ENCODE measurements at places on chromosomes 1 and 21. TPM values are rescaled to one million over a fixed set of nuclear protein-coding genes. Genes with fewer than 3 reads are reported as not detected.

The IL22RA1 gene
- total RNA-seq, result 11.6 TPM

The CD34 gene
- 23.2 TPM for total RNA-seq

The ZBTB17 gene
- 41.3 TPM for total RNA-seq

The SPRR2B gene
- total RNA-seq, result not detected

The ZSCAN20 gene
- total RNA-seq, result 9.4 TPM

The AQP10 gene
- total RNA-seq, result 0.32 TPM

The GBP2 gene
- 67.8 TPM for total RNA-seq

The MUTYH gene
- 30.5 TPM for total RNA-seq

The LYSMD1 gene
- 11.5 TPM for total RNA-seq

The CFHR1 gene
- 0.75 TPM for total RNA-seq

The GJA9 gene
- 0.26 TPM for total RNA-seq

GRCh38 chr1:7294636-7295035 is 476.5 kb upstream of the VAMP3 start:
- no peak for DNase-seq

- DNase-seq, result no peak
Measured at GRCh38 chr1:235019961-235020360, 108.7 kb downstream of the TOMM20 start.

GRCh38 chr1:205601205-205601604 is 30.6 kb downstream of the ELK4 start:
- no peak for DNase-seq

- DNase-seq, result no peak
Measured at GRCh38 chr1:192147696-192148095, 10.6 kb upstream of the RGS18 start.

DNA sequence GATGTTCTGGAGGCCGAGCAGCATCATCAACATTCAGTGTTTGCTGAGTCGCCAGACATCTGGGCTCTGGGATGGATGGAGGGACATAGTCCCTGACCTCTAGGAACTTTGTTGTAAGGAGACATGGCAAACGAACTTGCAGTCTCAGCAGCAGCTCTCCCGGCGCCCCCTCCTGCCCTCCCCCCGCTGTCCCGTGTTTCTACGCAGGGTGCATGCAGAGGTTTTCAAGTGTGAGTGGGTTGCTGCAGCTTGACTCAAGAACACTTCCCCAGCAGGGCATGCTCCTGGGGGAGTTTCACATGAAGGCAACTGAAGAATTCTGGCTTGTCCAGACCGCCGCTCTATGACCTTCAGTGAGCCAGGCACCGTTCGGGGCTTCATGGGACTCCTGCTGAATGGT is 121.9 kb downstream of the CAMTA1 start:
- DNase-seq, result no peak

GRCh38 chr1:77333501-77333900 is 51.7 kb downstream of the AK5 start:
- no peak for DNase-seq

DNA sequence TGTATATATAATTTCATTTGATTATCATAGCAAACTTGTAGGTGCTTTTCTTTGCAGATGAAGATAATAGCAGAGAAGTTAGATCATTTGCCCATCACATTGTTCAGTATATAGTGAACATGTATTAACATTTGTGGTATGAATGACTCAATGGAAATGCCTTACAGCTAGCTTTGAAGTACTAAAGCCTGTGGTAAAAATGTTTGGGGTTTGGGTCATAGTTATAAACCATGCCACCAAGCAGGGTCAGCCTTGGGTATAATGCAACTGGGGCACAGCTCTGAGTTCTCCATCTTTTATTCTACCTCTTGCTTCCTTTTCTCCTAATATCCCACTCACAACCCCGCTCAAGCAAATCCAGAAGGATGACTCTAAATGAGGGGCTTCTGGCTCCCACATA is 141.6 kb downstream of the KCNT2 start:
- DNase-seq, result no peak

- DNase-seq, result peak; percentile 92
Measured at GRCh38 chr1:32351399-32352238, 10.7 kb downstream of the FAM229A start.

DNA sequence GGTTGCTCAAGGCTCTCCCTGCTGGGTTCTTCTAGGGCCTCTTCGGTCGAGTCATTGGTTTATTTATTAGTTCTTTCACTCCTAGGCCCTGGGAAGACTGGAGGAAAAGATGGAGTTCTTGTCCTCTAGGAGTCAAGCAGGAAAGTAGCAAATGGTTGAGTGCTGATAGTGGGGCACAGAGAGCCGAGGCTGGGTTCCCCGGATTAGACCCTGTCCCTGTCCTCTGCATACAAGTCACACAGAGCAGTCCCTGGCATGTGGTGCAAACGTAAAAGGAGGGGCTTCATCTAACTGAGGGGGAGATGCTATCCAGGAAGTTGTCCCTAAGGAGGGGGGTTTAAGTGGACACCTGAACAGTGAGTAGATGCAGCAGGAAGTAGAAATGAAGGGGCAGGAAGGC is 19.2 kb upstream of the KCNE2 start:
- no peak for DNase-seq

- DNase-seq, result no peak
Measured at GRCh38 chr1:36008546-36009197, 75.2 kb upstream of the TEKT2 start.

GRCh38 chr1:171937938-171938337 is 96.6 kb downstream of the DNM3 start:
- DNase-seq, result no peak

GRCh38 chr1:233094691-233095090 is 144.3 kb downstream of the NTPCR start:
- DNase-seq, result no peak

- no peak for DNase-seq
Measured at GRCh38 chr1:193486671-193487229, 300.3 kb upstream of the B3GALT2 start.

GRCh38 chr1:6177681-6178380 is 2.3 kb downstream of the CHD5 start:
- DNase-seq, result no peak

GRCh38 chr1:75129983-75130789 is 4.0 kb upstream of the LHX8 start:
- DNase-seq, result no peak

GRCh38 chr1:198437332-198437731 is 103.1 kb downstream of the ATP6V1G3 start:
- no peak for DNase-seq

GRCh38 chr1:7043719-7044535 is 258.7 kb downstream of the CAMTA1 start:
- DNase-seq, result no peak

- DNase-seq, result no peak
Measured at GRCh38 chr1:63623952-63624351, 30.7 kb downstream of the PGM1 start.

GRCh38 chr1:78297836-78298235 is 192.9 kb upstream of the PTGFR start:
- DNase-seq, result no peak

GRCh38 chr1:15691434-15692032 is 7.4 kb downstream of the PLEKHM2 start:
- DNase-seq, result no peak

- DNase-seq, result no peak
Measured at GRCh38 chr21:46564391-46564790, 40.5 kb downstream of the S100B start.

DNA sequence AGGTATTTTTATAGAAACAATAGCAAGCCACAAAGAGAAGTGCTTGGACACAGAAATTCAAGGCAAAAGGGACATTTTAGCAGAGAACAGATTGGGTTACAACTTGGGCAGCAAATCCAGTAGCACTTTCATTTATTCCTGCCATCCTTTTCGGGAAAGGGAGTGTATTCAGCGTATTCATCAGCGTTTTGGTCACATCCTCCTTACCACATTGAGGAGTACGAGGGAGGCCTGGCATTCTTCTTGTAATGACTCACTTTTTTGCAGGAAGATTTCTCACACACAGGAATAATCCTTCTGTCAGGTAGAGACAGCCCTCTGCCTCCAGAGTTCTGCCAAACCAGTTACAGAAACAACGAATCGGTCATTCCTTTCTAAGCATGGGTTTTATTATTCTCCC is 18.1 kb upstream of the FAM78B start:
- DNase-seq, result no peak

DNA sequence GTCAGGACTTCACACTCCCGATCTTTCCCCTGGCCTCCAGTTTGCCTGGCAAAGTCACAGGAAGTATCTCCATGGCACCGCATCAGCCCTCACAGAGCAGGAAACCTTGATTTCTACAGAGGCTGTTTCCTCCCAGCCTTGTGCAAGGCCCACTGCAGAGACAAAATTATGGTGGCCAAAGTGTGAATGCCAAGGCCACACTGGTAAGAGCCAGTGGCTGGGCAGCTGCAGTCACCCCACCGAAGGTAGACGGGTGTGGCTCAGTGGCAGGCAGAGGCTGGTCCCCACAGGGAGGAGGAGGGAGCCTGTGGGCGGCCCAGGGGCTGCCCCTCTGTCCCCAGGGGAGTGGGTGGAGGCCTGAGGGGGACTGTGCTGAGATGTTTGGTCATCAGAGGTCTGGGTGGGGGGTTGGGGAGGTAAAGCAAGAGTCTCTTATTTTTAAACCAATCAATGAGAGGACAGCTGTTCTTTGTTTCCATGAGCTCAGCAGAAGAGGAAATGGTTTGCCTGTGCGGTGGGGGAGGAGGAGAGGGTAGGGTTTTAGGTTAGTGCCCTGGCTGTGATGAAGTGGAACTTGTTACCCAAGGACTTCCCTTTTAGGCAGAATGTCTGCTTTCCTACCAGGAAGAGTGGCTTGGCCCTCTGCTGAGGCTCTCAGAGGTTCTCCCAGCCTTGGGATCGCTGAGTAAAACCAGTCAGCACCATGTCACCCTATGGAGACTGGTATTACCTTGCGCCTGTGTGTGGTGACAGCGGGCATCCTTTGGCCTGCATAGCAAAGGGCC is 18.0 kb upstream of the BTG2 start:
- DNase-seq, result peak; percentile 83

GRCh38 chr1:169465281-169465680 is 20.5 kb downstream of the SLC19A2 start:
- no peak for DNase-seq

DNA sequence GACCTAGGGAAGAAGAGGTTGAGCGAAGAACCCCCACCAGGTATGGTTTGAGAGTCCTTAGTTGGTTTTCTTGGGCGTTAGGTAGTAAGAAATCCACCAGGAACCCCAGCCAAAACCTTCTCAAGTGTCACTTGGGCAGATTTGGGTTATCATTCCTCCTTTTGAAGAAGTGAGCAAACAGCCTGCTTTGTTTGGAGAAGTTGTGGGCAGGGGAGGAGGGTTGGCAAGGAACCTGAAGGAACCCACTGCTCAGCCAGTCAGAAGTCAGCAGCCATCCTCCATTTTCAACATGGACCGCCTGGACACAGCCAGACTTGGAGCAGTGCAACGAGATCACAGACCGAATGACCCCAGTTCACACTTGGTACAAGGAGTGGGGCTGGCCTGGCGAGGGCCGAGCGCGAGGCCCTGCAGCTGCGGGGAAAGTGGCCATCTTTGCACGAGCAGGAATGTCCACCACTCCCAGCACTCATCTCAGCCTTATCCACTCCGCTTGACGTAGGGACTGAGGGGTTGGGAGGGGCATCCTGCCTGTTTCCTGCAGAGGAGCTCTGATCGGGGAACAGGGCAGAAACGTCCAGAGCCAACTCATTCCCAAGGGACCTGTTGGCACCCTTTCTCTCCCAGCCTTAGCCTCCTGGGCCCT is 7.2 kb downstream of the ADPRS start:
- DNase-seq, result no peak

- DNase-seq, result no peak
Measured at GRCh38 chr21:38266732-38267131, 9.9 kb downstream of the KCNJ15 start.
